ENCODE measurements at places on chromosomes 7 and 10.

DNA sequence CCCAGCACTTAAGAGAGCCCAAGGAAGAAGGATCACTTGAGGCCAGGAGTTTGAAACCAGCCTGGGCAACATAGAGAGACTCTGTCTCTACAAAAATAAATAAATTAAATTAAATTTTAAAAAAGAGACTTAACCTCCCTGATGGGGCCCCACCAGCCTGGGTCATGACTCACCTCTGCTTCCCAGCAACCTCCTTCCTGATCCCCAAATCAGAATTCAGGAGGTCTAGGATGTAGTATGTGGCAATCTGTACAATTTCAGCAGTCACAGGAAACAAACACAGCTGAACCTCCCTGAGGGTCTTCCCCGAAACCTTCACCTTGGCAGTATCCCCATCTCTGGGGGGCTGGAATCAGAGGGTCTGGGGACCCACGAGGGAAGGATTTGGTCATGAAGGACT is 9.7 kb upstream of the PPP1R35 start:
- no peak for DNase-seq

GRCh38 chr10:126465771-126466170 is 77.5 kb upstream of the ADAM12 start:
- DNase-seq = no peak

DNA sequence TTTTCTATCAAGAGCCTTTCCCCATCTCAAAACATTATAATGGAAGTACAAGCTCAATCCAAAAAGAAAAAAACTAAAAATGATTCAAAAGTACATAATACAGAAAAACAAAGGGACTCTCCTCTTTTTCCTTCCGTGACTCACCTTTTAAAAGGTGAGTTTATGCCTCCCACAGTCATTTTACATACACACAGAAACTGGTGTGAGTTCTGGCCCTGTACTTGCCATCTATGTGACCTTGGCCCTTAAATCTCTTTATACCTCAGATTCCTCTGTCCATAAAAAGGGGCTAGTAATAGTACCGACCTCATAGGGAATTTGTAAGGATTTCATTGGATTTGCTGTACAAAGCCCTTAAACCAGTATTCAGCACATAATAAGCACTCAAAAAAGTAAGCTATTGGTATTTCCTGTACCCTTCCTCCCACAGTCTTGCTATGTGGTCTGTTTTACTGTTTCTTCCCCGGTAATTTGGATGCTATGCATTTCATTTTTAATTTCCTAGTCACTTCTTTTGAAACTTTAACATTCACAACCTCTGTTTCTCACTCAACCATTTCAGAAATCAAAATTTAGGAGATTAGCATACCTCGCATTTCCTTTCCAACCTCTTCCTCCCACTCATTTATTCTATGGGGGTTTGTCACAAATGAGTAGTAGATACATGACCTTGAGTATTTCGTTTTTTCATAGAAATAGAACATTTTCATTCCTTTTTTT is 39.0 kb downstream of the STK17A start:
- no peak for DNase-seq

- no peak for DNase-seq
These were observed 56.1 kb downstream of the ZNF92 start for GRCh38 chr7:65429642-65430343.

GRCh38 chr7:138799336-138800000 is 1.5 kb upstream of the ATP6V0A4 start:
- DNase-seq = no peak

DNA sequence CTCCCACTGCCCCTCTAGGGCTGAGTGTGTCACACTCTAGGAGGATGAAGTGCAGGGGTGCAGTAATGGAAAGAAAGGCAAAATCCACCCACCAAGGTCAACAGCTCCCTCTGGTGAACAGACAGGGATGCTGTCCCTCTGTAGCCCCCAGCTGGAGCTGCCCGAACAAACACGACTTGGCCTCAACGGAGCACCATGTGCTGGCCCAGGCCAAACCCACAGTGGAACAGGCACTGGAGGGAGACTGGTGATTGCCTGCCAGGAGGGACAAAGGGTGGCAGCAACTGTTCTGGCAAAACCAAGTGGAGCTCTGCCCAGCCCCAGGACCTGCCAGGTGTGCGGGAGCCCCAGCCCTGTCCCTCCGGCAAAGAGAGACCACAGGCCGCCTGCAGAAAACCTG is 20.7 kb downstream of the PDIA4 start:
- DNase-seq = no peak

DNA sequence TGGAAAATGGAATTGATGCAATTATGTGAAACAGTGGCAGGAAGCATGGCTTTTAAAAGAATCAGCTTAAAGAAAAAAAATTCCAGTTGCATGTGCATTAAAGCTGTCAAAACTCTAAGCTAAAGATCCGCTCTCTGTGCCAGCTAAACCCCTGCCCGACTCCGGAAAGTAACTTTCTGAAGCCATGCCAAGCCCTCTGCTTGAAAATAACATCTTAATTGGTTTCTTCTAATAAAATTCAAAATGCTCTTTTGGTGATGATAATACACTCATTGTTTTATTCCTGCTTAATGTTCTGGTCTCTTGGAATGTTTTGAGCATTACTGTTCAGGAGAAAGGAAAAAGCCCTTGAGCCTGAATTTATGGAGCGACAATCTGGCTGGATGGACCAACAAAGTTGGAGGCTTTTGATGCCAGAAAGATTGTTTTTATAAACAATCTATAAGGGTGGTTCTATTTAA is 11.7 kb downstream of the SEMA3C start:
- DNase-seq = no peak

DNA sequence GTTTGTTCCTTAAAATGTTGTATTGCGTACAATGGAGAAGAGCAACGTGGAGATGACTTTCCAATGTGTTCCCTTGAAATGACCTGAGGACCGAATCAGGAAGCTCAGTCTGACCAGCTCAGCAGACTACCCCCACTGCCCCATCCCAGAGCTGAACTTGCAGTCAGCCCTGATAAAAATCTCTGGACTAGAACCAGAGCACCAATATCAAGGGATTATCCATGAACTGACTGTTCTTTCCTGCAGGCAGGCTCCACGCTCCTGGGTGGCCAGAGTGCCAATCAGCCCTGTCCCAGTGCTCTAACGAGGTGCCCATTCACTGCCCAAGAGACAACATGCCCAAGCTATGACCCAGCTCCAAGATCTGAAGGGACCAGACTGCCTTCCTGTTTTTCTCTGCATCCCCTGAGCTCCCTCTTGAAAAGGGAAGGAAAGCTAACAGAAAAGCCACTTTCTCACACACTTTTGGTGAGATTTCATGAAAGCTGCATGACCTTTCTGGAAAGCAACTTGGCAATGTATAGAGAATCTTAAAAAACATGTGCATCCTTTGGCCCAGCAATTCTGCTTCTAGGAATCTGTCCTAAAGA is 130.2 kb downstream of the KCNMA1 start:
- no peak for DNase-seq

All from endothelial cell (in vitro differentiated cells).